Astrocyte (in vitro differentiated cells and primary cell): ENCODE measurements at places on chromosomes 11 and 22.

GRCh38 chr22:49826603-49827270 is 936 bp downstream of the BRD1 start:
- DNase-seq = peak; percentile 25

DNA sequence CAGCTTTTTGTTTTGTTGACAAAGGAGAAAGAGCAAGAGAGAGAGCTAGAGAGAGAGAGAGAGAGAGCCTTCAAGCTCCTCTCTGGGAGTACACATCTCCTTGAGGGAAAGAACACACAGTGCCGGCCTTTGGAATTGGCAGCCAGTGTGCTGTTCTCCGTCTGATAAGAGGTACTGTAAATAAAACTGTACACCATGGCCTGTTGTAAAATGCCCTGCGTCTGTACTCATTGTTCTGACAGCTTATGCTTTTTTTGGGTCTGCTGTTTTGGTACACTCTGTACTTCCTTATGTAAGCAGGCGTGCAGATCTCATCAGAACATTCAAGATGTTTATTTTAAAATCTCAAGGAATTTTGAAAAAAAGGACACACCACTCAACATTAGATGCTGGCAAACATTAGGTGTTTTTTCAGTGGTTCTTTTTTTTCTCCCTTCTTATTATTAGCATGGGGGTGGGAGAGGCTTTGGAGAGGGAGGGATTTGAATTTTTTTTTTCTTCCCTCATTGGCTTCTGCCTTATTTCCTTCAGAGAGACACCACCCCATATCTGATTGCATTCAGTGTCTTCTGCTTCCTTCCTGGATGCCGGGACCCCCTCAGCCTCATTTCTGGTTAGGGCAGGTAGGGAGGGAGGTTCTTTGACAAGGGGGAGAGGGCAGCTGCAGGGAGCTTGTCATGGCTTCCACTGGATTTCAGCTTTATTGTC is 116.8 kb upstream of the NNMT start:
- no peak for DNase-seq

DNA sequence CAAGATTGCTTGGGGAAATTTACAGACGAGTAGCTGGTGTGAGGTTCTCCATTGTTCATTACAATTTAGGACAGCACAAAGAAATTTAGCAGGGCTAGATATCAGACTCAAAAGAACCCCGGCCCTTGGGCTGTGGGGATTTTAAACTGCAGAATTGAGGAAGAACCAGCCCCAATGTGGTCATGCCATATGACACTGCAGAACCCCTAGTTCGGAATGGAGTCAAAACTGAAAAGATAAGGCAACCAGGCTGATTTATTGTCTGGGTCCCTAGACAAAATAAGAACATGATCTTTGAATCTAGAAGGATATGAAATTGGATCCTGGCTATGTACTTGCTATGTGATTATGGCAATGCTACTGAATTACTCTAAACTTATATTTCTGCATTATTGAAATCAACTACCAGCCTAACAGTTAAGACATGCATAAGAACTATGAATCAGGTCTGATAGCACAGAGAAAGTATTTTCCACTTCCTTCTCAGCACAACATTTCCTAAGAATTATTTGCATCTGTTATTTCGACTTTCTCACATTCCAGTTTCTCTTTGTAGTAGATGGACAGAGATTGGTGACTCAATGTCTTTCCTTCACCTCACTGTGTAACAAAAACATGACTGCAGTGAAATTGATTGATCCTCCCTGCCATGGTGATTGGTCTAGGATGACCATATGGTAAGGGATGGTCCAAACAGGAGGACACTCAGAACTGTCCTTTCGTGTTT is 13.2 kb downstream of the MMP3 start:
- DNase-seq = peak; percentile 66

GRCh38 chr11:119030029-119030328 is 698 bp downstream of the SLC37A4 start:
- no peak for DNase-seq

DNA sequence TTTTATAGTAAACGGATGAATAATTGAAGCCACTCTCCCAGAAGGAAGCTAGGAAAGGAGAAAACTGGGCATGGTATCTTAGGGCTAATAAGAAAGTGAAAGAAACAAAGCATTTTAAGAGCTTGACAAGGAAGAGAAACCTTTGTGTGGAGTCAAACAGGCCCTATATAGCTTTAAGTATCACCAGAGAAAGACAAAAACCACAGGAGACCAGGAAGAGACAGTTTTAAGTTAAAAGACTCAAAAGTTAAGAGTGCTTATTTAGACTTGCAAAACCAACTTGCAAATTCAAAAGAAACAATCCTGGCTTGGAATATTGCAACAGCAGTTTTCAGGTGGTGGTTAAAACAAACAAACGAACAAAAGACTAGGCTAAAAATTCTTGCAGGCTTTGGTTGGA is 3.4 kb downstream of the PAK1 start:
- no peak for DNase-seq

- no peak for DNase-seq
These were observed 3.3 kb downstream of the TSPAN4 start for GRCh38 chr11:845872-846495.

DNA sequence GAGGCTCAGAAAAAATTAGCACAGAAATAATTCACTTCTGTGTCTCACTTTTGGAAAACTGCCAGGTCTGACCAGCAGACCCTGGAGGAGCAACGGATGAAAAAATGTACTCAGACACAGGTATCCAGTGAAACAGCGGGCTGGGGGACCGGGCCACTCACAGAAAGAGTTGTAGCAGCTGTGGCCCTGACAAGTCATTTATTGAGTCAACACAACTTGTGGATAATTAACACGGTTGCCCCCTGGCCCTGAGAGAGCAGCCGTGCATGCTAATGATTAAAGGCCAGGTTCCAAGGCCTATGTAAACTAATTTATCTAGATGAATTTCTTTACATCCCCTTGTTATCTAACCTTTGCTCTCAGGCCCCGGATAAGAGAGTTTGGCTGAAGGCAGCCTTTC is 131.3 kb downstream of the AASDHPPT start:
- no peak for DNase-seq

DNA sequence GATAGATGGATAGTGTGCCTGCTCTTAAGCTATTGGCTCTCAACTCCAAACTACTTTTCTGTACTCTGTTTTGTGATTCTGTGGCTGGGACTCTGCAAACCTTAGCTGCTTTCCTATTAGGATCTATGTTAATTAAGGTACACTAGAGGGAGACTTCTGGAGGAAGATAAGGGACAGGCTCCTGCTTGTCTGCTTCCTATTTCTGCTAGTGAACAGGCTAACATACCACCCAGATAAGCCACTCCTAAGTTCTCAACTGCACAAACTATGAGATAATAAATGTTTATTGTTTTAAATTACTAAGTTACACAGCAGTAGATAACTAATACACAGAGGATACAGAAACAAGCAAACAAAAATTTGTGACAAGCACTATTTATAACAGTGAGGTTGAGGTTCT is 10.2 kb upstream of the NXPE2 start:
- no peak for DNase-seq

DNA sequence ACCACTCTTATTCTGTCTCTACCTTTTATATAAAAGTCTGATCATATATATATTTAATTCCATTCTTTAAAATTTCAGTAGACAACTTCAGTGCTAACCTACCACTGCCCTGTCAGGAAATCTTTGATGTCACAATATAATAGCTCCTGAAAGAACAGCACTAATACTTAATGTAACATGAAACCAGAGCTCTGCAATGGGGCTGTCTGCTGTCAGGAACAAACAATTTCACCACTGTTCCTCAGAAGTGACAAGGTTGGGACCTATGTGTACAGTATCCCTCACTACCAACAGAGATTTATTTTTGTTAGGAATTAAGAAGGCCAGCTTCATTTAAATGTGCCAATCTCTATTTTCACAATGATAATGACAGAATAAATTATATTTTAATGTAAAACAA is 165.5 kb upstream of the C11orf58 start:
- DNase-seq = no peak

- peak; percentile 72 for DNase-seq
These were observed 15.2 kb upstream of the FCHSD2 start for GRCh38 chr11:73157101-73158010.

DNA sequence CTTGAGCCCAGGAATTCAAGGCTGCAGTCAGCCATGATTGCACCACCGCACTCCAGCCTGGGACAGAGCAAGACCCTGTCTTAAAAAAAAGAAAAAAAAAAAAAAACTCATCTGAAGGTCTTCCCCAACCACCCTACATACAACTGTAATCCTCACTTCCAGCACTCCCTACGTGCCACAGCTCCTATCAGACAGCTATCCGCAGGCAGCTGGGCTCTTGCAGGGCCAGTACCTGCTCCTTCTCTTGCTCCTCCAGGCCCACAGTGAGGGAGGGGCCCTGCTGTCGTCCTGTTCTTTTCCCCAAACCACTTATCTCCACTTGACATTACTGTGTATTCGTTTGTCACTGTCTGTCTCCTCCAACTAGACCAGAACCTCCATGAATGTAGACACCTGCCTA is 156.1 kb upstream of the NECTIN1 start:
- DNase-seq = no peak

DNA sequence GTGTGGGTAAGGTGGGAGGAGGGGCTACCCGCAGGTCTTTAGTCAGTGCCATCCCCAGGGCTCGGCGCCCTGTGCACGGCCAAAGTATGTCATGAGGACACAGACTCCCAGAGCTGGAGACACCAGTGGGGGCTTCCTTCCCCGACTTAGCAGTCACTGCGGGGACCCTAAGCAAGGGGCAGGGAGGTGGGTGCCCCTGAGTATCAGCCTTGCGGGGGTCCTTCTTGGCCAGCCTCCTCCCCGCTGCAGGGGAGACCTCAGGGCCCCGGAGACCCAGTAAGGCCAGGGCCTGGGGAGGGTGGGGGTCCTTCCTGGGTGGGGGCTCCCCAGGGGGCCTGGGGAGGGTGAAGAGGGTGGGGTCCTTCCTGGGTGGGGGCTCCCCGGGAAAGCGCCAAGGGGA is 673.8 kb downstream of the BRD1 start:
- no peak for DNase-seq

DNA sequence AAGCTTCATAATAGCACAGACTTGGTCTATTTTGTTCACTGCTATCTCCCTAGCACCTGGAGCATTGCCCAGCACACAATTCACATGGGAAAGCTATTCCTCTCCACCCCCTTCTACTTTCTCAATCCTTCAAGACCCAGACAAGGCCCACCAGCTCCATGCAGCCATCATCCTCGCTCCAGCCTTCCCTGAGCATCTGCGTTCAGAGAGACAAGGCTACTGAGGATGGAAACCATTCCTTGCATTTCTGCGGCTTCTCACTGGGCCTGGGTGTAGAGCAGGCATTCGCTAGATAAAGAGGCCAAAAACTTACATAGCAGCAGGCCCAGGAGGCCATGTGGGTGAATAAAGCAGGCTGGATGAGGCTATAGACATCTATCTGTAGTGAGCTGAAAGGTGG is 530.8 kb downstream of the BUD13 start:
- no peak for DNase-seq

- DNase-seq = no peak
These were observed 37.3 kb upstream of the POU2AF1 start for GRCh38 chr11:111416231-111416960.

GRCh38 chr11:87254562-87254961 is 216.8 kb downstream of the TMEM135 start:
- no peak for DNase-seq

DNA sequence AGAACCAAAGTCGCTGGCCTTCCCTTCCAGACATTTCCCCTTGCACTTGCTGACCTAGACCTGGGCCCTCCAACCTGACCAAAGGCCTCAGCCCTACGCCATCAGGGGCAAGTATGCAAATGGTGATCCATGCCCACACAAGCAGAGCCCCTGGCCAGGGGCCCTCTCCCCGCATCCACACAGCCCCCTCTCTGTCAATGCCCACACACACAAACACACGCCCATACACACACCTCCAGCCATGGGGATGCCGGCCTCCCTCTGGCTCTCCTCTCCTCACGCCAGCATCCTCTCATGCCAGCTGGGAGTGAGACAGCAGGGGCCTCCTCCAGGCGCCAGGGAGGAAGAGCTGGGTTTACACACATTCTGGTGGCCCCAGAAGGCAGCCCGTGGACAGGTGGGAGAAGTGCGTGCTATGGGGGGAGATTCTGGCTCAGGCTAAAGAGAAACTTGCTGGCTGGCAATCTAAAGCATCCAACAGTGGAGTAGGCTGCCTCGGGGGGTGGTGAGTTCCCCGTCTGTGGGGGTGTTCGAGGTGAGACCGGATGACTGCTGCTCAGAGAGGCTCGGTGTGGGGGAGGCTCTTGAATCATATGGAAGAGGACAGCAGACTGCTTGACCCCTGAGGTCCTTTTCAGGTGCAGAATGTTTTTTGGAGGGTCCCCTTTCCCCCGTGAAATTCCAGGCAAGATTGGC is 4.8 kb downstream of the NRXN2 start:
- no peak for DNase-seq

- no peak for DNase-seq
These were observed 42.9 kb downstream of the CBL start for GRCh38 chr11:119248750-119249670.

- DNase-seq = no peak
These were observed 89.0 kb downstream of the APIP start for GRCh38 chr11:34827228-34827627.

DNA sequence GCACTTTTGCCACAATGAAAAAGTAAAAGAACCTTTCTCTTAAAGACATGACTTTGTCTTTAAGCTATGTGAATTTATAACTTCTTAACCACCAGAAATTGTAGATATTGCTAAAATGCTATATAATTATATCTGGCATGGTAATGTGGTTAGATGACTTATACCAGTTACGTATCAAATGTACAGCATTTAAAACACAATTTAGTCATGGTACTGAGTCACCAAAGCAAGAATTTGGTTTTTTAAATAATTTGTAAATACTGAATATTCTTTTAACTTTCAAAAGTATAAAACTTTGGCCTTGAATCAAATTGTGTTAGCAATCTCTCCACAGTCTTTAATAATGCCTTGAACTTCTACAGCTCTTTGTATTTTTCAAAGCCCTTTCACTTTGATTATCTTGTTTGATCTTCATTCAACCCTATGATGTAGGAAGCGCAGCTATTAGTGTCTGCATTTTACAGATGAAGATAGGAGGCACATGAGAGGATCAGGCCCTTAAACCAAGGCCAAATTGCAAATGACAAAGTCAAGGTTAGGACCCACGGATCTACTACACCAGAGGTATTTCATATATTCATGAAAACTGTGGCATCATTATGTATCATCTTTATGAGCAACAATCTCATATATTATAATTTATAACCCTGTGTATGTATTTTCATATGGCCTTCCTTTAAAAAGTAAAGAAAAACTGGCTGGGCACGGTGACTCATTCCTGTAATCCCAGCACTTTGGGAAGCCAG is 4.4 kb upstream of the SYTL2 start:
- DNase-seq = peak; percentile 84

DNA sequence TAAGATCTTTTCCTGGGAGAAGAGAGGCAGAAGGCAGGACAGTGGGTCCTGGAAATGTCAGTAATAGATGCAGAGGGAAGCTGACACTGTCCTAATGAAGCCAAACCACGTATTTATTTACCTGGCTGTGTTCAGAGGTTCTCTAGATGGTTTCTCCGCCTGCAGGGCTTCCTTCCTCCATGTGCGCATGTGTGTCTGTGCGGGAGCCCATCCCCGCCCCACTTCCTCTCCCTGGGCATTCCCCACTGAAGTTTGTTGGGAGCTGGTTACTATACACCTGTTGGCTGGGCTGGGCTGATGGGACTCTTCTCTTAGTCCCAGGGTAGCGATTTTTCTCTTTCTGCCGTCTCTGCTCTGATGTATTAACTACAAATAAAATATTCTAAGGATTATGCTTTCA is 204.9 kb upstream of the TBCEL start:
- no peak for DNase-seq
